Foreskin keratinocyte (primary cell): ENCODE measurements at places on chromosomes 2 and 18.

GRCh38 chr2:235893129-235893698 is 275.0 kb downstream of the GBX2 start:
- DNase-seq = no peak

DNA sequence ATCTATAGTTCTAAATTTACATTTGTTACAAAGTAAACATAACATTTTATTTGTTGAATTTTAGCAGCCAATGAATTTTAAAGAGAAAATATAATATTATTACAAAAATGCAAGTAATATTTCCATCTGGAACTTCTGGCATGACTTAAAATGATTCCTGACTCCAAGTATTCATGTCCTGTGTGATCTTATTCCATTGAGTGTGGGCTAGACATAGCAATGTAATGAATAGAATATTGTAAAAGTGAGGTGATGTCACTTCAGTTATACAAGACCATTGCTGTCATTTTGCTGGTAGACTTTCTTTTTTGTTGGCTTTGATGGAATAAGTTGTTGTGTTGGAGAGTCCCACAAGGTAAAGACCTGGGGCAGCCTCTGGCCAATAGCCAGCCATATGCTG is 912.2 kb upstream of the PIK3C3 start:
- DNase-seq = no peak

DNA sequence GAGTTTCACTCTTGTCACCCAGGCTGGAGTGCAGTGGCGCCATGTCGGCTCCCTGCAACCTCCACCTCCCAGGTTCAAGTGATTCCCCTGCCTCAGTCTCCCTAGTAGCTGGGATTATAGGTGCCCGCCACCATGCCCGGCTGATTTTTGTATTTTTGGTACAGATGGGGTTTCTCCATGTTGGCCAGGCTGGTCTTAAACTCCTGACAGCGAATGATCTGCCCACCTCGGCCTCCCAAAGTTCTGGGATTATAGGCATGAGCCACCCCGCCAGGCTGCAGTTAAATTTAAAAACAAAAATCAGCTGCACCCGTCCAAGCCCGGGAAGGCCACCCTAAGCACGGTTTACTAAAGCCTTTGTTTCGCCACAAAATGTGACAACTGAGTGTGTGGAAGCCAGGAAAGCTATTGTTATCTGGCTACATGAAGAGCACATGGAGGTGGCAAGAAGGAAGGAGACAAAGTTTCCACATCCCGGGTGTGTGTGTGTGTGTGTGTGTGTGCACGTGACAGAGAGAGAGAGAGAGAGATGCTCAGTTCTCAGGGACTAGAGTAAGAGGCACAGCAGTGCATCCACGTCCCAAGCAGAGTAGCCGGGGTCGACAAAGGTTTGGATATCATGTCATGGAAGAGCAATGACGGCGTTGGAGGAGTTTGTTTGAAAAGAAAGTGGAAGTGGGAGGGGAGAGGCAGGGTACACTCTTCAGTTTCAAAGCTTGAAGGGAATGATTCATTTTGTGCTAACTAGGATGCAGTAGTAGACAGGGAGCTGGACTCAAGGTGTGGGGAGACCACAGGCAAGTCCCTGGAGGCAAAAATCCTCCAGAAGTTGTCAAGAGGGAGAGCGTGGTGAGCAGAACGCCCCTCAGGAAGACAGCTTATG is 20.1 kb downstream of the INPP5D start:
- no peak for DNase-seq

DNA sequence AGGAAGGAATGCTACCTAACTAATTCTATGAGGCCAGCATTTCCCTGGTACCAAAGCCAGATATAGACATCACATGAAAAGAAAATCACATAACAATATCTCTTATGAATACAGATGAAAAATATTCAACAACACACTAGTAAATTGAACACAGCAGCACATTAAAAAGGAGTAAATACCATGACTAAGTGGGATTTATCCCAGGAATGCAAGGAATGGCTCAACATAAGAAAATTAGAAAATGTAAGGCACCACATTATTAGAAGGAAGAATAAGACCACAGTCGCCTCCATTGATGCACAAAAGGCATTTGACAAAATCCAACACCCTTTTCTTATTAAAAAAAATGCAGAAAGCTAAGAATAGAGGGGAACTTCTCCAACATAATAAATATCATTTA is 133.9 kb downstream of the TTC32 start:
- no peak for DNase-seq

- no peak for DNase-seq
Observed at GRCh38 chr2:115163572-115163971, 721.1 kb downstream of the DPP10 start.

DNA sequence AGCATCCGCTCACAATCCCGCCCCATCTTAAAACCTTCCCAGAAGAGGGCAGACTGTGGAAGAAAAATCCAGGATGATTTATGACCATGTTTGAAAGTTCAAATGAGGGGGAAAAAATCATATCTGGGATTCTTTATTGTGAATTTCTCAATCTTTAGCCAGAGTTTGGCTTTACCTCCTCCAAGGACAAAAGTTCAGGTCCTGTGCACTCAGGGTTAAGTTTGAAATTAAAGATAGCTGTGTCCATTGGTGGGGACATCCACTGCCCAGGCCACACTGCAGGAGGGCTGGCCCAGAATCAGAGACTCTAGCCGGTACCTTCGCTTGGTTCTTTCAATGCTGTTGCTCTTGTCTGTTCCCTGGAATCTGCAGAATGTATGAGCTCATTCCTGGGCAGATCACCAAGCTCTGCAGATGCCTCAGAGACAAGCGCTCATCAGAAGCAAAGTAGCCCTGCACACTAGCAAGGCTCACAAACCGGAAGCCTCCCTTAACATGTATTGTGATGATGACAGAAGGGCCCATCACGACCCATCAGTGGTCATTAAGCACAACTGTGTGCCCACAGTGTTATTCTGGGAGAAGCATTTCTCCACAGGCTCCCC is 375.3 kb upstream of the KLHL29 start:
- no peak for DNase-seq

DNA sequence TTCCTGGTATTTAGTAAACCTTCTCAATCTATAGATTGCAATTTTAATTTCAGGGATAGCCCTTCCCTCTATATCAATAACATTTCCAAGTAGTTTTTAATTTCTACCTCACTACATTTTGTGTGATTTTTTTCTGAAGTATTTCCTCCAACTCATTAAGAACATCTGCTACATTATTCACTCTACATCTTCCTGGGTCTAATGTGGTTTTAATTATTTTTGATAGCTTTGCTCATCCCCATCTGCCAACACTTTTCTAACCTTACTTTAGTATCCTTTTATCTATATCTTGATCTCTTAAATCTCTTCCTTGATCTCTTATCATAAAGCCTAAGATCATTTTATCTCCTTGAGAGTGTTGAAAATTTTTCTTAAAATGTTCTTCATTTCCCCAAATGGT is 278.3 kb upstream of the CYP26B1 start:
- no peak for DNase-seq

GRCh38 chr2:179302764-179303571 is 38.3 kb upstream of the SESTD1 start:
- DNase-seq = no peak

- peak; percentile 93 for DNase-seq
Observed at GRCh38 chr2:128422571-128422970, 103.9 kb upstream of the HS6ST1 start.

- DNase-seq = no peak
Observed at GRCh38 chr2:216887138-216887537, 27.3 kb upstream of the TNP1 start.

DNA sequence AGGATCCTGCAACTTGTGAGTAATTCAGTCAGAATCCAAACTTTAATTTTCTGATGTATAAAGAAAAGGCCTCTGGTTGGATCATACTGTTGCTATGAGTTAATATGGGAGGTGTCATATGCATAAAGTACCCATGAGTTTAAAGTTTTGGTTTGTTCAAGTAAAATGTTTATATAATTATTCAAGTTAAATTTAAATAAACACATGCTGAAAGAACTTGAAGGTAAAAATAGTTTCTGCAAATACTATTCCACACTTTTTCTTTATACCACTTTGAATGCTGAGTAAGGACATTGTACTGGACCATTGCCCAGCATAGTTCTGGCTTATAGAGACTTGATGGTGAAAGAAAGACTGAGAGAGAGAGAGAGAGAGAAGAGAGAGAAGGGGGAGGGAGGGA is 30.7 kb downstream of the PKP4 start:
- DNase-seq = no peak

DNA sequence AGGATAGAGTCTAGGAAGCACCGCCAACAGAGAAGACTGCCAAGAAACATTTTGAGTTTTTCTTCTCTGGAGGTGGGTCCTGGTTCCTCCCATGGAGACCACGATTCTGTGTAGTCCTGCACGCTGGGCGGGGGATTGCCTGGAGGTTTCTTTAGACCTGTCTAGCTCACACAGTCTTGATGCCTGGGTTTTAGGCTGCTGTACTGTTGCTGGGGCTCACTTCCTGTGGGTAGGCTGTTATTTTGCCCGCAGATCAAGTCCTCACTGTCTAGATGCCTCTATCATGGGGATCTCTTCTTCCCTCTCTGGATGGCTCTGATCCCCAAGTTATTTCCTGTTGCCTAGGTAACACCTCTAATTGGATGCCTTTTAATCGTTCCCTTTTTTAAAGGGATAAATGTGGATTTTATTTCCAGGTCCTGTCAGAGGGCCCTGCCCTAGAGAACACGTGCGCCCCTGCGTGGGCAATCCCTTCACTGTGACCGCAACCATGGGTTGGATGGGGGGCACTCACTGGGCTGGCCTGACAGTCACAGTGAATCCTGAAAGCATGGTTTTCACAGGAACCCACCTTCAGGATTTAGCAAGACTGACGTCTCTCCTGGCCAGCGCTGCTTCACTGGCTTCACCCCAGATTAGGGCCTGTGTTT is 115.7 kb downstream of the MSH2 start:
- DNase-seq = no peak

DNA sequence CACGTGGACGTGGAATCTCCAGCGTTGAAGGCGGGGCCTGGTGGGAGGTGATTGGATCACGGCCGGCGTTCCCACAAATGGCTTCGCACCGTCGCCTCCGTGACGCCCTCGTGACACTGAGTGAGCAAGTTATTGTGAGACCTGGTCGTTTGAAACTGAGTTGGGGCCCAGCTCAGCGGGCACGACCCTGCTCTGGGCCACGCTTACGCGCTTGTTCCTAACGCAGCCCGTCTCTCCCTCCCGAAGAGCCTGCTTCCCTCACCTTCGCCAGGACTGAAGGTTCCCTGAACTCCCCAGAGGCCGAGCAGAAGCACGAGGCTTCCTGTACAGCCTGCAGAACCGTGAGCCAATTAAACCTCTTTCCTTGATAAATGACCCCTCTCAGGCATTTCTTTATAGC is 121.8 kb downstream of the RTP5 start:
- no peak for DNase-seq

DNA sequence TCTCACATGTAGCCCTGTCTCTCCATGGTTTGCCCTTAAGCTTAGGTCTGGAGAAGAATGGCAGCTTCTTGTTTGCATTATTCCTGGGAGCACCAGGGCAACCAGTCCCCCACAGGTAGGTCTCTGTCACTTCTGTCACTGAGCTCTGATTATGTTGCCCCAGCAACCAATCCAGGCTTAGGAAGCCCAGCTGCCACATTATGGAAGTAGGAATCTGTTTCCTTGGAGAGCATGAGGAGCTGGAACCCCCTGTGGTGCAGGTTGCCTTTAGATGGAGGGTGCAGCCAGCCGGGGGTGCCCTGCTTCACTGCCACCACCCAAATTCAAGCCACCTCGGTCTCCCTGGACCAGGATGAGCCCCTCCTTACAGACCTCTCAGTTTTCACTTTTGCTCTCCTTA is 4.8 kb downstream of the RESP18 start:
- no peak for DNase-seq

GRCh38 chr2:147689220-147689909 is 155.5 kb upstream of the ACVR2A start:
- DNase-seq = no peak

DNA sequence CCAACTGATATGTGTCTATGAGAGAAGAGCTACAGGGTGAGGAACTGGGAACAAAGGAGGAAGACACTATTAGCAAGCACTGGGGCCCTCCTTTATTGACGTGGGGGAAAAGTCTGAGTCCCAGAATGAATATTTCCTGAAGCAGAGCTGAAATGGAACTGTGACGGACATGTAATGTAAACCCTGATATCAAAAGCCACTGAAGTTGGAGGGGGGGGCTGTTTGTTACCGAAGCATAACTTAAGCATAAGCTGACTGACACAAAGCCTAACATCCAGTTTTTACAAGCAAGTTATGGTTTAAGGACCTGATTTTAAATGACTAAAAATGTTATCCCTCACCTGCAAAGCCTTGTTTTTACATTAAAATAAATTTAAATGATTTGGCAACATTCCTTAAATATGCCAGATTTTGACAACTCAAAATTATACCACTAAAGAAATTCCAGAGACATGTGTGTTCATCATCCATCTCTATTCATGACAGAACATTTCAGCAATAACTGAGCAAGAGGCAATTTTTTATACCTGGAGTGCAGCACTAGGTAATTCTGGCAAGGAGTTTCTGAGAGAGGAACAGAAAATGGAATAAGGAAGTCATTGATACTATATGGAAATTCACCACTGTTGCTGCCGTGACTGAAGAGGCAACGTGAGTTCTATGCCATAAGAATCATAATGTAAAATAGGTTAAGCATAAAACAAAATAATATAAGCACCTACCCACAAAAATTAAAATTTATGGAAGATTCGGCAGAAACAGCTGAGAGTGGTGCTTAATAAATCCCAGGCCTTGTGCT is 186.0 kb downstream of the AFF3 start:
- DNase-seq = no peak
